ENCODE measurements at places on chromosomes 7 and 10.

GRCh38 chr7:121394709-121395140 lies 1.4 kb downstream of the FAM3C start:
- no peak for DNase-seq

DNA sequence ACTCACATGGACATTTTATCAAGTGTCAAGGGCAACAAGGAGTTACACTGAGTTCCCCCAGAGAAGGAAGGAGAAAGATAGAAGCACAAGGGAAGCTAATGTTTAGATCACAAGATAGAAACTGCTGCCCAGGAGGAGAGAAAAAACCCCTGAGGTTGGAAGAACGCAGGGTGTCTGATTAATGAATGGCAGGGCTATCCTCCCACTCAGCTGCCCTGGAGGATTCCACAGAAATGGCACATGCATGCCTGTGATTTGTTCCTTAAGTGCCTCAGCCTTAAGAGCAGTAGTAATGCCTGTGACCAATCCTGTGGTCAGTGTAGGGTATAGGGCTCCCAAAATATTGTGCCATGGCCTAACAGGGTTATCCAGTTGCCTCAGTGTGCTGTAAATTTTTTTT lies 20.2 kb downstream of the DNAJB9 start:
- no peak for DNase-seq

GRCh38 chr7:116089293-116089692 lies 58.7 kb upstream of the TFEC start:
- no peak for DNase-seq

GRCh38 chr7:135920478-135920877 lies 56.7 kb downstream of the MTPN start:
- DNase-seq = no peak

GRCh38 chr7:69422574-69422985 lies 175.7 kb upstream of the AUTS2 start:
- DNase-seq = no peak

GRCh38 chr10:86611386-86611785 lies 43.0 kb upstream of the OPN4 start:
- DNase-seq = no peak

GRCh38 chr7:112282476-112283188 lies 76.1 kb downstream of the ZNF277 start:
- no peak for DNase-seq

GRCh38 chr10:131150126-131150525 lies 161.4 kb downstream of the TCERG1L start:
- DNase-seq = no peak

DNA sequence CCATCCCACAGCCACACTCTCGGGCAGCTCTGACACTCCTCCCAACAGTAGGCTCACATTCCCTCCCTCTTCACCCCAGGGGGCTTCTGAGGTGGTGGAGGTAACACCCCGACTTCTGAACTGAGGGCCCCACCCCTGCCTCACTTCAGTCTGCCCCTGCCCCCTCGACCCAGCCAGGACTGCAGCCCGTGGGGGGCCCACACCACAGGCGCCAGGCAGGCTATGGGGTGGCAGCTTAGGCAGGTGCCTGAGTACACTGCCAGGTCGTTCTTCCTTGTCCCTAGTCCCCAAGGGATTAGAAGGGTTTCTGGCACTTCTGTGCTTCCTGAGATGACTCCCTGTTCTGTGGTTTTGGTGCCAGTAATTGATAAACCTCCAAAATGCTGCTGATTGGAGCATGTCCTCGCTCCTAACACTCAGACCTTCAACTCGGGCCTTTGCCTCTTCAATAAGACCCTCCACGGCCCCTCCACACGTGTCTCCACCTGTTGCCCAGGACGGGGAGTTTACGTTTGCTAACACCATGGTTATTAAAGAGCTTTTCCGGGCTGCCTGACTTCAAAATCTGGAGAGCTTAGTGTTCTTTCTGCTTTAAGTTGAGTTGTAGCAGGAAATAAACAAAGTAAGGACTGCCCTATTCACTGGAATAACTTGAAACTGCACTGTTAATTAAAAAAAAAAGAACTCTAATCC lies 23.8 kb upstream of the LARP4B start:
- DNase-seq = no peak
